ENCODE measurements at places on chromosomes 1 and 21.

DNA sequence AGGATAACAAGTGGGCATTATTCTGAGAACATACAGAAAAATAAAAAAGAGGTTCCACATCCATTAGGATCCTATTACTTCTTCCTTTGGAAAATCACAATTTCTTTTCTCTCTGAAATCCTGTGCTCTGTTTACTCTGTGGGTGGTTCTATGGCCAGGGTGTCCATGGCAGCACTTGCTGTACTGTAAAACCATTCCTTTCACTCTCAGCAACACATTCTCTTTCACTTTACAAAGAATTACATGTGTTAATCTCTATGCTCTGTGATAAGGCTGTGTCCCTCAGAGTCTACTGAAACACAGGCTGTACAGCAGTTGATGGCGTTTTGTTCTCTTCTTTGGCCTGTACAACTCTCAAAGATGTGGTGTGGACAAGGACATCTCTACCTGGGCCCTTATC is 524.1 kb downstream of the PTBP2 start:
- no peak for DNase-seq

GRCh38 chr1:25245809-25246599 is 1.2 kb downstream of the RSRP1 start:
- DNase-seq = peak; percentile 50

DNA sequence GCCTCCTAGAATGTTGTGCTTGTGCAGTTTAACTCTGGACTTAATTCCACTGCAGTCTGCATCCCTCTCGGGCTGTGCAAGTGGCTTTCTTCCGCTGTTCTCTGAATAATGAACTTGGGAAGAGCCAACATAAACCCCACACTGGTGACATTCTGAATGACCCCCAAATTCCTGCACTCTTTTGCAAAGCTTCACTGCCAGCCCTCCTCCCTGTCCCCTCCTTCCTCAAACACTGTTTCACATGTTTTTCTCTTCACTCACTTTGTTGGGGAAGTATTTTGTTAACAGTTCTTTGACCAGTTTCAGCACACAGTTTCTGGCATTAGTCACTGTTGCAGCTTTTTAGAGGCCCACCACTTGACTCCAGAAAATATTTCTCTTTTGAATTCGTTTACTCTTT is 39.7 kb downstream of the GNG12 start:
- DNase-seq = no peak

DNA sequence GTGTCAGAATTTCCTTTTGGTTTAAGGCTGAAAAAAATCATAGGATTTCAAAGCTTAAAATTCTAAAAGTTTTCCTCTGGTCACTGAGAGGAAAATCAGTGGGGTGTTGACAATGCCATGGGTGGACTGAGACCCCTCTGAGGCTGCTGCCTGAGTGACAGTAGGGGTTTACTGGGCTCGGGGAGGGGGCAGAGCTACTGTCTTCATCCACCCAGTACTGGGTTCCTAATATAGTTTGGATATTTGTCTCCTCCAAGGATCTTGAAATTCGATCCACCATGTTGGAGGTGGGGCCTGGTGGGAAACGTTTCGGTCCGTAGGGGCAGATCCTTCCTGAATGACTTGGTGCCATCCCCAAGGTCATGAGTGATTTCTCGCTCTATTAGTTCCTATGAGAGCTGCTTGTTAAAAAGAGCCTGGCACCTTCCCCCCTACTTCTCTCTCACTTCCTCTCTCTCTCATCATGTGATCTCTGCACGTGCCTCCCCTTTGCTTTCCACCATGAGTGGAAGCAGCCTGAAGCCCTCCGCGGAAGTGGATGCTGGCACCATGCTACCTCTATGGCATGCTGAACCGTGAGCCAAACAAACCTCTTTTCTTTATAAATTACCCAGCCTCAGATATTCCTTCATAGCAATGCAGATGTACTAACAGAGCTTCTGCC is 72.3 kb downstream of the MAP10 start:
- DNase-seq = no peak

- no peak for DNase-seq
Measured at GRCh38 chr1:239995281-239995680, 96.4 kb upstream of the FMN2 start.

DNA sequence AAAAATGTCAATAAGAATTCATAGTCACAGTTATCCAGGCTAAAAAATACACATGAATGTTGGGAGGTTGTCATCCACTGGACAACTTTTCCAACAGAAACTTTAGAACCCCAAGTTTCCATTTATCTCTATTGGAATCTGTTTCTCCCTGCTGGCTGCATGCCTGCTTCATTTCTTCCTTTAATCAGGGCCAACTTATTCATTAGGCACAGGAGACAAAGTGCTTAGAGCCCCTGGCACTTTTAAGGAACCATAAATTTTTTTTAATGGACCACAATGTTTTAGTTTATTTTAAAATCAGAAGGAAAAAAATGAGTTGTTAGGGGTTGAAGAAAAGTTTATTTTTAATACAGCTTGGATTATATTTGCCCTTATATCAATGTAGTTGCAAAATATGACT is 26.7 kb upstream of the C2CD2 start:
- no peak for DNase-seq

DNA sequence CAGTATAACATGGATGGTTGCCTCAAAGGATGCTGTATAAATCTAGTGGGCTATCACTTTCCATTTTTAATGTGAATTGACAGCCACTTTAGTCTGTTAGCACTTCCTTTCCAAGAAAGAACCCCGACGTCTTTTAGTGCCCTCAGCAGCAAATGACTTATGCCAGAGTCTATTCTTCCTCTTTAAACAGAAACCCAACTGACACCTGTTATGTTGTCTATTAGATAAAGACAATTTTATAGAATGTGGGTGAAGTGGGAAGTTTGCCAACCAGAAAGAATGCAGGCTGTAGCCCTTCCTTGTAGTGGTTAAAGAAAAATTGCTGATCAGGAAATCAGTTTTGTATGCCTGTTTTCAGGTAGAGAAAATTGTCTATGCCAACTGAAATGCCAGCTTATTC is 344.9 kb downstream of the ZNF326 start:
- no peak for DNase-seq

DNA sequence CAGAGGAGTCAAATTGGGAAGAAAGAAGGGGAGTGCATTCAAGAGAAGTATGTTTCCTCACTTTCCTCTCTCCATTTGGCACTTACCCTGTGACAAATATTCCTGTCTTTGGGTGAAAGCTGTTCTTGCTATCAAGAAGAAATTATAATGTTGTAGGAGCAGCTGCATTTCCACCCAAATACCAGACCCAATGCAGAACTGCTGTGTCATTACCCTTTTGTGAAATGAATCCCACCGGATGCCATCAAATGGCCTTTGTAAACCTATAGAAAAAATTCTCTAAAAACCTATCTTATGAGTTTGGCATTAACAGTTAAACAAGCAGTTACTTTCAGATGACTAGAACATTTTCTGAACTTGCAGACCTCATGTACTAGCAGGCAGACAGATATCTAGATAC is 16.7 kb upstream of the PALMD start:
- no peak for DNase-seq

DNA sequence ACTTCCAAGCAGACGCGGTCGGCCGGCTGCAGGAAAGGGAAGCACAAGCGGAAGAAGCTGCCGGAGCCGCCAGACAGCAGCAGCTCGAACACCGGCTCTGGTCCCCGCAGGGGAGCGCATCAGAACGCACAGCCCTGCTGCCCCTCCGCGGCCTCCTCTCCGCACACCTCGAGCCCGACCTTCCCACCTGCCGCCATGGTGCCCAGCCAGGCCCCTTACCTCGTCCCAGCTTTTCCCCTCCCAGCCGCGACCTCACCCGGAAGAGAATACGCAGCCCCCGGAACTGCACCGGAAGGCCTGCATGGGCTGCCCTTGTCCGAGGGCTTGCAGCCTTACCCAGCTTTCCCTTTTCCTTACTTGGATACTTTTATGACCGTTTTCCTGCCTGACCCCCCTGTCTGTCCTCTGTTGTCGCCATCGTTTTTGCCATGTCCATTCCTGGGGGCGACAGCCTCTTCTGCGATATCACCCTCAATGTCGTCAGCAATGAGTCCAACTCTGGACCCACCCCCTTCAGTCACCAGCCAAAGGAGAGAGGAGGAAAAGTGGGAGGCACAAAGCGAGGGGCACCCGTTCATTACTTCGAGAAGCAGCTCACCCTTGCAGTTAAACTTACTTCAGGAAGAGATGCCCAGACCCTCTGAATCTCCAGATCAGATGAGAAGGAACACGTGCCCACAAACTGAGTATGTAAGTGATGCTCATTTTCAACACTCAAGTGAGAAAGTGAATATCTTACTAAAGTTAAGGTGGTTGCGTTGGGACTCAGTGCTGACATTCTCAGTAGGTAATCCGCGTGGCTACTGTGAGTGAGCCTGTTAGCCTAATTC is 25.5 kb downstream of the UTS2 start:
- DNase-seq = no peak

DNA sequence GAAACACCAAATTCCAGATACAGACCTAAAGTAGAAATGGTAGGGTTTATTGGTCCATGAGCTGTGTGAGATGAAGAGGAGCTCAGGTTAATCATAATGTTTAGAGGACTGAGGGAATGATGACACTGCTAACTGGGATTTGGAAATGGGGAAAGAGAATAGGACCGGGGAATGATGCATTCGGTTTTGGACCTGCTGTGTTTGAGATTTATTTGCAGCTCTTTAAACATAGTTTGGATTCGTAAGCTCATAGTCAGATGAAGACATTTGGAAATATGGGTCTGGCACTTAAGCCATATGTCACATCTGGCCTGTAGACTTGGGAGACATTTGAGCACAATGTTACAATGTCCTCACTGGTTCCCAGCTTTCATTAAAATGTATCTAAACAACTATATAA is 127.9 kb upstream of the DUSP10 start:
- DNase-seq = no peak

GRCh38 chr1:248618878-248619277 is 16.0 kb downstream of the OR2T11 start:
- peak; percentile 58 for DNase-seq

DNA sequence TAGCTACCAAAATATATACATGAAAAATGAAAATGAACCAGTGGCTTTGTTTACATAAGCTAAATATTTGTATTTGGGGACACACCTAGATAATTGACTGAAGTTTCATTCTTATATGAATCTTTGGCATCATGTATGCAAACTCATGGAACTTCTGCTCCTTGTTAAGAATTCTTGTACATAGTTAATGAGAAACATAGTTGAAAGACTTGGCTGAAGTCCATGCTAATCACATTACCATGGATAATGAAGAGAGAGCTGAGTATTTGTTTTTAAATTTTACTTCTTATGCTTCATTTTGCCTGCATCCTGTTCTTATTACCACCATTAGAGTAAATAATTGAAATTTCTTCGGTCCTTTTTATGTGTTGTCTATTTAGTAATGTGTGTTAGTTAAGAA is 108.8 kb downstream of the LRRC53 start:
- DNase-seq = no peak

GRCh38 chr1:156639601-156640101 is 2.3 kb upstream of the BCAN start:
- DNase-seq = no peak

Measured in A549 (cell line).